Type B pancreatic cell (in vitro differentiated cells): ENCODE measurements at places on chromosomes 3 and 15.

DNA sequence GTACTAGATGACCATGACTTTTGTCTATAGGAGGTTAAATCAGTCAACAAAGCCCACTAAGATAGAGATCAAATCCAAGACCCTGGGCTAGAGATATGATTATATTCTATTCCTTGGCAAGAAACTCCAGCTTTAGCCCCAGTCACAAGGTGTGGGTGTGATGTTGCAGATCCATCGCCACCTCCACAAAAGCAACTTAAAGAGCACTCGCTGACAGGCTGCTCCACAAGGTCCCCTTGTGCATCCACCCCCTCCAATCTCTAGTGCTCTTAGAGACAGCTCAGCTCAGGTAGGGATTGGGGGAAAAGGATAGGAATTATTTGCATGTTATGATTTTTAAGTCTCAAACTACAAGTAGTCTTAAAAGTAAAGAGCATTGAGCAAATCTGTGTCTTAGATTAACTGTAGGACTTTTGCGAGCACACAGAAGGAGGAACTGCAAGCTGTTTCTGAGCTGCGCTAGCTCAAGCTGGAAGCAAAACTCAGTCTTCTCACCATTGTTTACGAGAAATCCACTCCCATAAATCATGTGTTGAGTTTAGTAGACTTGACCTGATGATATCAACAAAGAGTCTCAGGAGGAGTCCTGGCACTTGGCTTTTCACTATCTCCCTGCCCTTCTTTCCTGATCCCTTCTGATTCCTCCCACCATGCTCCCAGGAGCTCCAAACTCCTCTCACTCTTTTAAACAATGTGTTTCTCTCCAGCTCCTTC lies 177.6 kb downstream of the STAC start:
- no peak for DNase-seq

- no peak for DNase-seq
Observed at GRCh38 chr15:88108991-88109390, 147.5 kb downstream of the NTRK3 start.

DNA sequence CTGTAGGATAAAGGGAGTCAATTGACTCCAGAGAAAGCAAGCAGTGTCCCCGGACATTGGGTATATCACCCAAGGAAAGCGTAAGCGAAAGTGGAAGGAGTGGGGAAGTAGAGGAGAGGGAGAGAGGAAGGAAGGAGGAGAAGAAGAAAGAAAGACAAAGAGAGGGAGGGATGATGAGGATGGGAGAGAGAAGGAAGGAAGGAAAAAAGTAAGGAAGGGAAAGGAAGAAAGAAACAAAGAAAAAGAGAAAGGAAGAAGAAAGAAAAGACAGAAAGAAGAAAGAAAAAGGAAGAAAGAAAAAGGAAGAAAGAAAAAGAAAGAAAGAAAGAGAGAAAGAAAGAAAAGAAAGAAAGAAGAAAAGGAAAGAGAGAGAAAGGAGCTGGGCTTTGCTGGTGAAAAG lies 839 bp downstream of the DNASE1L3 start:
- no peak for DNase-seq

DNA sequence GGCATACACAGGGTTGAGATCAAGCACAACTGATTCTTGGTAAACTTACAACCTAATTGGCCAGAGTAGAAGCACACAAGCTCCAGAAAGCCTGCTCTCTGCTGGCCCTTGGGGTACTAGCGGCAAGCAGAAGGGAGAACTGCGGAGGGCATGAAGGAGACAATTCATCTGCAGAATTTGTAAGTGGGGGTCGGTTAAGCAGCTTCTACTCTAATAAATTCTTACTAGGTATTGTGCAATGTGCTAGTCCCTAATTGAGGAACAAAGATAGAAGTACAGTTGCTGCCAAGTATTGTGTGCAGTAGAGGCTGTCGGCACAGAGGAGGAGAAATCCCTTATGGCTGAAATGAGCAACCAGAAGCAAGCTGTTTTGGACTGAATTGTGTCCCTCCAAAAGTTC lies 91.2 kb upstream of the VEPH1 start:
- DNase-seq: no peak

DNA sequence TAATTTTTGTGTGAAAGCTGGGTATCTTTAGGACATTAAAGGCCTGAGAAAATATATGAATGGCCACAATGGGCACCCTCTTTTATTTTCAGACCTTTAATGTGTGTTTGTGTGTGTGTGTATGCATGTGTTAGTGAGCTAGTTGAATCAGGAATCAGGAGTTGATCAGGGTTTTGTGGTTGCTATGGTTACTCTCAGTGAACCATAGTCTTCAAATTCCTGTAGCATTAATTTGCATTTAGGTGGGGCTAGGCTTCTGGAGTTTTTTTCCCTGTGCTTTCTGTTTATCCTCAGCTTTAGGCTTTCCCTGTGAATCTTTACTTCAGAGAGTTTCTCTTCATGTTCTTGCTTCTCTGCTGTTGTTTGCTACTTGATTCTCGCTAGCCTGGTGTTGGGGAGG lies 122.0 kb upstream of the ONECUT1 start:
- DNase-seq: no peak

DNA sequence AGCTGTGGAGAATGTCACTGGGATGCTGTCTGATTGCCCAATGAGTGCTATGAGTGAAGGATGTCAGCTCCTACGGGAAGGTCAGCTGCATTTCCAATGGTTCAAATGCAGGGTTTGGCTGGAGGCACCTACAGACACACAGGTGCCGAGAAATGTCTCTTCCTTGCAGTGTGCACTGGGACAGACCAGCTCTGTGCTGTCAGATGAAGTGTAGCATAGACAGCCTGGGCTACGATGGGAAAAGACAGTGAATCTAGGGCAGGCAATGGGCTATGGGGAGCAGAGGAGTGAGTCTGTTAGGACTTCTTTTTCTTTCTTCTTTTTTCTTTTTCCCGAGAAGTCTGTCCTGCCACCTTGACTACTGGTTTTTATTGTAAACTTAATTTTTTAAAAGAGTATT lies 223.1 kb upstream of the EOMES start:
- DNase-seq: no peak

DNA sequence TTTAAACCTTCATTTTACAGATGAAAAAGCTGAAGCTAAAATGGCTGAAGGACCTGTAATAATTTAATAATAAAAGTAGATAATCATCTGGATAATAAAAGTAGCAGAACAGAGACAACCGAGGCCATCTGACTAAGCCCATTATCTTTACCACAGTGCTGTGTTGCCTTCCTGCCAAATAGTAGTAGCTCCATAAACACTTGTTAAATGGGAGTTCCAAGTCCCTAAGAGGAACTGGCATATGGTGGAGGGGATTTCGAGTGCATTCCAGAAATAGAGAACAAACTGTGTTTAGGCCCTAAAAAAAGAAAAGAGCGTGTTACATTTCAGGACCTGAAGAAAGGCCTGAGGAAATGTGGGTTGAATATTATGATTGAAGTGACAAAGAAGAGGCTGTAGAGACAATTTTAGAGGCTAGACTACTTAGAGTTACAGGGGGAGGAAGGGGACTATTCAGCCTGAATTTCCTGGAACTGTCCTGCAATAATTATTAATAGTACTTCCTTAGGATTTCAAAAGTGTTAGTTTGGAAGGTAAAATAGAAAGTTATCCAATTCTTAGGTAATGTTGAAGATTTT lies 424.3 kb downstream of the ROBO2 start:
- no peak for DNase-seq

GRCh38 chr3:141816958-141817357 lies 53.8 kb downstream of the GRK7 start:
- no peak for DNase-seq

DNA sequence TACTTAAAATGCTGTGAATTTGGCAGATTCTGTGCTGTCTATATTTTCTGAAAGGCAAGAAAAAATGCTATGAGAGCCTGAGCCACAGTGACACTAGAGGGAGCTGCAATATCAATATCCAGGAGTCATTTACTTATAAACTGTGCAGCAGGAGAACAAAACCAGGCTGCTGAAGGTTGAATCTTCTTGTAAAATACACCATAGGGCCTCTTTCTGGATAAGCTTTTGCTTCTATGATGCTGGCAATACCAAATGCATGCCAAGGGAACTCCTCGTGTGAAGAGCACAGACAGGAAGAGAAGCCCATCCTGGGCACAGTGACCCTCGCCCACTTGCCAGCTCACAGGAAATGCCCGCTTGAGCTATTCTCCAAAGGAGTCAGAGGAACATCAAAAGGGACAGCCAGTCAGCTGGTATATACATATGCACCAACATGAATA lies 48.0 kb upstream of the TSPAN3 start:
- DNase-seq: no peak

DNA sequence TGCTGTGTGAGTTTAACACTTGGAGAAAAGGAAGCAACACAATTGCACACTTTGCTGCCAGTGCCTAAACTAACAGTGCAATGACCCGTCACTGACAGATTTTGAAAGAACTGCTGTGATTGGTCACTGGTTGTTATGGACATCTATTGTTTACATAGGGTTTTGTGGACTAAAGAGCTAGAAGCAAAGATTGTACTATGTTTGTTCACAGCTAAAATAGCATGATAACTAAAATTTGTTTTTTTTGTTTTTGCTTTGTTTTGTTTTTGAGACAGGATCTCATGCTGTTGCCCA lies 112.4 kb upstream of the GOLGA8J start:
- DNase-seq: no peak
